Right lobe of liver (tissue), 6 donors: ENCODE measurements at places on chromosomes 5 and 9. TPM values are rescaled to one million over a fixed set of nuclear protein-coding genes. Genes with fewer than 3 reads are reported as not detected.
A peak's percentile ranks its signal among the peaks of the same experiment; 100 is the strongest.

LCN12 gene
- 12.4 TPM for total RNA-seq

KCNMB1 gene
- 0.15 TPM for total RNA-seq

GRAMD2B gene
- 18.3 TPM for total RNA-seq

FOXD1 gene
- not detected for total RNA-seq

DNA sequence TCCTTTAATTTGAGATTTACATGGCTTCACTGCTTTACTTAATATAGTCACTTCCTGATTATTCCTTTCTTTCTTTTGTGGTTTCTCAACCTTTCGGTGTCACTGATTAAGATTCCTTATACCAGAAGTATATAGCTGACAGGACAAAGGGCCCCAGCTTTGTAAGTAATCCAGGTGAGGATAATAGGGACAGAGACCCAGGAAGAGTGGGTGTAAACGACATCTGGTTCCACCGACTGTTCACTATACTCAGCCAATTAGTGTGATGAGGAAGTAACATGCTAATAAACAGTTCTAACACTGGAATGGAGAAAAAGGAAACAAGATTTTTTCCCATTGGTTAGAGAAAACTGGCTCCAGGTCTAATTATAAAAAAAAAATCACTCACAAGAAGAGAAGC is 286.3 kb upstream of the EFNA5 start:
- no peaks in the 10 kb centered on the region for H3K4me1 ChIP-seq
- no peak overlapping the region for H3K4me3 ChIP-seq
- no peak for DNase-seq
- no peak overlapping the region for H3K27ac ChIP-seq
- no peaks in the 10 kb centered on the region for H3K36me3 ChIP-seq

DNA sequence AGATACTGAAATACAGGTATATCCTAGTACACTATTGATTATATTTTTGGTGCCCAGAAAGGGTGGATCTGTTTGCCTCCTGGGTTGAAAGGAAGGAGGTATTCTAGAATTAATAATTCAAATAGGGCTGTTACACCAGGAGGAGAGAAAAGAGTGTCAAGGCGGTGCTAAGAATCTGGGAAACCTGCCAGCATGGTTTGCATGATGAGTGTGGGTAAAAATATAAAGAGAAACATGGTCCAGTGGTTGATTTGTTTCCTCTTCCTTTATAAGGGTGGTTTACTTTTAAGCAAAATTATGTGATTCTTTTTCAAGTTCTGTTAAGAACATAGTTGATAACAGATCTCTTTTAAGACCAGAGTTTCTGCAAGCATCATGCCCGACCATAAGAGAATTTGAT is 69.4 kb upstream of the NFIB start:
- H3K4me3 ChIP-seq: no peak overlapping the region
- DNase-seq: no peak
- H3K27ac ChIP-seq: no peak overlapping the region
- H3K36me3 ChIP-seq: no peaks in the 10 kb centered on the region
- no peaks in the 10 kb centered on the region for H3K27me3 ChIP-seq

GRCh38 chr9:138021251-138022056 is 143.9 kb downstream of the CACNA1B start:
- no peaks in the 10 kb centered on the region for H3K36me3 ChIP-seq
- no peaks in the 10 kb centered on the region for H3K4me1 ChIP-seq
- DNase-seq: no peak
- H3K27me3 ChIP-seq: no peaks in the 10 kb centered on the region
- H3K27ac ChIP-seq: no peak overlapping the region

DNA sequence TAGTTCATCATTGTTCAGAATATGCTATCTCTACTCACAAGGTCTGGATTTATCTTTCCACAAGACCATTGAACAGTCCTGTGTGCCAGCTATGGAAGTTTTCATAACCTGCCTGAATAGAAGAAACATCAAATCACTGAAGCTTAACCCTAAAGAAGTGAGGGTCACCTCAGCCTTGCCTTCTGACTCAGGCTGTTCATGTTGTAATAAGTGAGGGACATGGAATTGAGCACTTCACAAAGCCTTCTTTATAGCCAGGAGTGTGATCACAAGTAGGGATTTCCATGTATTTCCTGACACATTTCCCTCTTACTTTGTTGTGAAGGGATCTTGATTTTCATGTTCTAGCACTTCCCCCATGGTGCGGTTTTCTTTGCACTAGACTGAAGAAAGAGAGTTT is 577.5 kb upstream of the WWC1 start:
- H3K27ac ChIP-seq: no peak overlapping the region
- H3K36me3 ChIP-seq: no peaks in the 10 kb centered on the region
- H3K4me3 ChIP-seq: no peak overlapping the region
- no peaks in the 10 kb centered on the region for H3K4me1 ChIP-seq
- H3K27me3 ChIP-seq: no peaks in the 10 kb centered on the region

- DNase-seq: no peak
- H3K27ac ChIP-seq: no peak overlapping the region
- H3K4me1 ChIP-seq: no peaks in the 10 kb centered on the region
- H3K36me3 ChIP-seq: no peaks in the 10 kb centered on the region
Measured at GRCh38 chr9:110886832-110887231, 151.4 kb downstream of the LPAR1 start.

GRCh38 chr5:21680641-21681040 is 1172.5 kb downstream of the CDH12 start:
- H3K27me3 ChIP-seq: no peaks in the 10 kb centered on the region
- H3K4me3 ChIP-seq: no peak overlapping the region
- H3K36me3 ChIP-seq: no peaks in the 10 kb centered on the region

GRCh38 chr5:88729084-88729828 is 153.7 kb downstream of the MEF2C start:
- no peak overlapping the region for H3K27ac ChIP-seq
- H3K27me3 ChIP-seq: no peaks in the 10 kb centered on the region
- peaks cover 4% of the 10 kb centered on the region for H3K36me3 ChIP-seq
- DNase-seq: no peak
- no peaks in the 10 kb centered on the region for H3K4me1 ChIP-seq

DNA sequence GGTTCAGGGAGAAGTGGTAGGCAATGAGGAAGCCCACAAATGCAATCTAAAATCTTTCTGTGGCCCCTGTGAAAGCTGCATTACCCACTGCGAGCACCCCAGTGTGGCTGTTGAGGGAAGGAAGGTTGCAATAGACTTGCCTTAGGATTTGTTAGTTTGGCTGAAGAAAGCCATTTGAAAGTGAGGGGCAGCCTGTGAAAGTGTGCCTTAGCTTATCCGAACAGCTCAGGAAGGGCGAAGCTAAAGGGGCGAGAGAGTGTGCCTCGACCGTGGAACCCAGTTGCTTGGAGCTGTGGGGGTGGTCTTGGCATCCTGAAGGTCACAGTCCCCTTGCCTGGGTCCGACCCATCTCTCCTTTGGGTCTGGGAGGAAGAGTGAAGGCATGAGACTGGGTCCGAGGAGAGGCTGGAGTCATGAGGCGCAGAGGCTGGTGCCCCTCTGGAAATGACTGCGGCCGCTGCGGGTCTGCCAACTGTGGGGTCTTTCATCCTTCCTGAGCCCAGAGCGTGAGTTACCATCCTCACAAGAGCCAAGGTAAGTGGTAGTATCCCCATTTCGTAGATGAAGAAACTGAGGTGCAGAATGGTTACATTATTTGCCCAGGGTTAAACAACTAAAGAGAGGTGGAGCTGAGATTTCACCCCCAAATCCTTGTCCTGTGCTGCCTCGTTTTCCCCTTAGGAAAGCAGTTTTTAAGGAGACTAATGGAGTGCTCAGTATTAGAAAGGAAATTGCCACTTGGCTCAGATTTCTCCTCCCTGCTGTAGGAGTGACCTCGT is 24.4 kb downstream of the SLC25A25 start:
- peak overlapping the region; percentile 57 for H3K27ac ChIP-seq
- no peaks in the 10 kb centered on the region for H3K27me3 ChIP-seq
- DNase-seq: no peak

DNA sequence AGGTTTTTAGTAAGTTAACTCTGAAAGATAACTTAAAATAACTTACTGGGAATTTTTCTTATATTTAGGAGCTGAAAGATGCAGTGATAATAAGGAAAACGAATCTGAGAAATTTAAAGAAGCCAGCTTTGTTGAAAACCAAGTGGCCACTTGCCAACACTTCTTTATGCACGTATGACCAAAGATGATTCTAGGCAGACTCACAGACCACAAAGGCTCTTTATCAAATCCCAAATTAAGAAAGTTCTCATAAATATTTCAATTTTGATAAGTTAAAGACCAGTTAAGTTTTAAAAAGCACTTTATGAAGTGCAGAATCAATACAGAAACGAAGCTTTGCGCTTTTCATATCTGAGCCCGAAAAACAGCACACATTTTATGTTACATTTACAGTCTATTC is 1.5 kb downstream of the AFF4 start:
- no peak for DNase-seq
- no peaks in the 10 kb centered on the region for H3K36me3 ChIP-seq
- peak overlapping the region; percentile 79 for H3K4me3 ChIP-seq

GRCh38 chr5:172713113-172713808 is 57.7 kb downstream of the DUSP1 start:
- no peaks in the 10 kb centered on the region for H3K36me3 ChIP-seq
- H3K27ac ChIP-seq: no peak overlapping the region
- peak; percentile 70 for DNase-seq
- peaks cover 17% of the 10 kb centered on the region for H3K4me1 ChIP-seq
- no peaks in the 10 kb centered on the region for H3K27me3 ChIP-seq

DNA sequence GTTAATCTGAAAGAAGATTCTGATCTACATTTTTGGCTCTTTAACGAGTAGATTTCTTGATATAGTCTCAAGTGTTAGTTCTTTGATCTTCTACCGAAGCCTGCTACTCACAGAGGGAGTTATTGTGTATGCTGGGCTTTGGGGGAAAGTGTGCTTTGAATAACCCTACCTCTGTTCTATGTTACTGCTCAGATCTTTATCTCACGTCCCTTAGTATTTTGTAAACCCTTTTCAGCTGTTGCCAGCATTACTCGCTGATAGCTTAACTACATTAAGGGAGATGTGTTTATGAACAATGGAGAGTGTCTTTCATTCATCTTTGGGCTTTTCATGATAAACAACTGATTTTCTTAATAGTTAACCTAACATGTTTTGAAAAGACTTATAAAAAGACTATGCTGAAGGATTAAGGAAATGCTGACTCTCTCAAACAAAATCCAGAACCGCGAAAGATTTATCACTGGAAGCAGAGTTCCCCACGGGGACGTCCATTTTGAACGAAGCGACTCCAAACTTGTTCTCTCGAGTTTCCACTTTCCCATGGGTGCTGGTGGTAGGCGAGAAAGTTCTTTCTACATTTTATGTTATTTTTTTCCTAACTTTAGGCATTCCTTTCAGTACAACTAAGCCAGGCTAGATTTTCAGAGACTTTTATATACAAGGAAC is 27.9 kb upstream of the ALDH1A1 start:
- no peak overlapping the region for H3K4me3 ChIP-seq
- no peak overlapping the region for H3K27ac ChIP-seq
- peaks cover 2% of the 10 kb centered on the region for H3K4me1 ChIP-seq
- no peak for DNase-seq
- no peaks in the 10 kb centered on the region for H3K27me3 ChIP-seq
- no peaks in the 10 kb centered on the region for H3K36me3 ChIP-seq

GRCh38 chr5:172891716-172892421 is 57.8 kb downstream of the ERGIC1 start:
- DNase-seq: peak; percentile 74
- H3K4me3 ChIP-seq: no peak overlapping the region
- H3K36me3 ChIP-seq: no peaks in the 10 kb centered on the region
- H3K27ac ChIP-seq: peak overlapping the region; percentile 83

- H3K4me3 ChIP-seq: peak overlapping the region; percentile 9
- DNase-seq: peak; percentile 78
- H3K27ac ChIP-seq: peak overlapping the region; percentile 90
- no peaks in the 10 kb centered on the region for H3K36me3 ChIP-seq
- no peaks in the 10 kb centered on the region for H3K27me3 ChIP-seq
- peaks cover 84% of the 10 kb centered on the region for H3K4me1 ChIP-seq
Measured at GRCh38 chr9:124286292-124286931, 28.7 kb downstream of the NEK6 start.

DNA sequence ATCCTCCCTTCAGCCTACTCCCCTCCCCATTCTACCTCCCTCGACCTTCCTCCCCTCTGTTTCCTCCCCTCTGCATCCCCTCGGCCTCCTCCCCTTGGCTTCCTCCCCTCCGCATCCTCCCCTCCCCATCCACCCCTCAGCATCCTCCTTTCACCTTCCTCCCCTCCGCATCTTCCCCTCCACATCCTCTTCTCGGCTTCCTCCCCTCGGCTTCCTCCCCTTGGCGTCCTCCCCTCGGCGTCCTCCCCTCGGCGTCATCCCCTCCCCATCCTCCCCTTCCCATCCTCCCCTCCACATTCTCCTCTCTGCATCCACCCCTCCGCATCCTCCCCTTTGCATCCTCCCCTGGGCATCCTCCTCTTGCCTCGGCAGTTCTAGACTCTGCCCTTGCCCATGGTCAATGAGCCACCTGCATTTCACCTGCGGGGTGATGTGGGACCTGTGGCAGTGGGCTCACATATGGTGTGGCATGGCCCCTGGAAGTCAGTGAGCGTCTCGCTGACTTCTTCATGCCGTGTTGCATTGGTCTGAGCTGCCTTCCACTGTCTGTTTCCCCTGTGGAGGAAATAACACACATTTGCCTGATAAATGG is 113.0 kb downstream of the WNK2 start:
- no peaks in the 10 kb centered on the region for H3K27me3 ChIP-seq
- no peak overlapping the region for H3K4me3 ChIP-seq
- no peak for DNase-seq
- no peaks in the 10 kb centered on the region for H3K36me3 ChIP-seq
- H3K4me1 ChIP-seq: no peaks in the 10 kb centered on the region
- no peak overlapping the region for H3K27ac ChIP-seq
